ENCODE measurements at places on chromosomes 5 and 9.

DNA sequence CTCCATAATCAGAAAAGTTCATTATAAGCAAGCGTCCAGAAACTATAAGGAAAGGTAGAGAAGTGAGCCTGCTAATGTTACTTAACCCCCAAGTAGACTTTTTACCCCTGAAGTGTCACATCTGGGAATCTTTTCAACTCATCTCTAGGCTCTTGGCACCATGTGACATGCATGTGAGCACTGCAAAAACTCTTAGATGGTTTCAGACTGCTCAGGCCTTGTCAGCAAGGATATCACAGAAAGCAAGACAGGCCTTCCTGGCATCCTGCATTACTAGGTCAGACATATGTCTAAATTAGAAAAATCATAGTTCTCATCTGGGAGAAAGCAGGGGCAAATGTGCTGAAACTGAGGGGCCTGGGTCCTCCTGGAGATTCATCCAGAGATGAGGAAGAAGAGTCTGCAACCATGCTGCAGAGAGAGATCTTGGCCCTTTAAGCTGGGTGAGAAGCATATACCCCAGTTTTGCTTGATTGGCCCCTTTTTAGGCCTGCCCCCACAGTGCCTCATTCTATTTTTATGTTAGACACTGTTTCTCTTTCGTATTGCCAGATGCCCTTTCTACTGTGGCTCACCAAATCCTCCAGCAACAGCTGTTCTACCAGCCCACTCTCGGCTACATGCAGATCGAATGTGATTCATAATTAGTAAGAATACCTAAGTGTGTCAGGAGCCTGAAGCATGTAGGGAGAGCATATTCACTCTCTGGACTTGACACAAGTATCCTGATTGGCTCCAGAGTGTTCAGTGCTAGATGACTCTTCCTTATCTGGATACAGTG is 19.0 kb downstream of the TMEM8B start:
- DNase-seq, result peak; percentile 41

GRCh38 chr5:127051591-127051990 is 21.2 kb upstream of the MARCHF3 start:
- DNase-seq, result no peak

- DNase-seq, result no peak
Observed at GRCh38 chr5:16944816-16945562, 8.9 kb upstream of the MYO10 start.

- DNase-seq, result no peak
Observed at GRCh38 chr5:132254321-132254977, 3.0 kb upstream of the PDLIM4 start.

DNA sequence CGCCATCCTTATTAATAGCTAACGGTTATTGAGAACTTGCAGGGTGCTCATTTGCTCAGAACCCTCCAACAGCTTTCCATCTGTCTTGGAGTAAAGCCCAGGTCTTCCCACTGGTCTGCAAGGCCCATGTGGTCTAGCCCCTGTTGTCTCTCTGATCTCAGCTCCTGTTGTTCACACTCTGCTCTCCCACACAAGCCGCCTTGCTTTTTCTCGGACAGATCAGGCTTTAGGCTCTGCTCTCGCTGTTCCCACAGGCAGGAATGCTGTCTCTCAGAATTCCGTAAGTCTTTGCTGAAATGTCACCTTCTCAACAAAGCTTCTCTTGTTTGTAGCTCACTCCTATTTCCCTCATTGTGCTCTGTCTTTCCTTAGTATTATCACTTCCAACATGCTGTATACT is 34.3 kb downstream of the GPR107 start:
- DNase-seq, result no peak

GRCh38 chr5:178465861-178466288 is 124.3 kb downstream of the COL23A1 start:
- no peak for DNase-seq

- DNase-seq, result no peak
Observed at GRCh38 chr9:126317513-126317912, 9.1 kb upstream of the MVB12B start.

GRCh38 chr9:135376511-135377265 is 102.9 kb upstream of the PPP1R26 start:
- no peak for DNase-seq

DNA sequence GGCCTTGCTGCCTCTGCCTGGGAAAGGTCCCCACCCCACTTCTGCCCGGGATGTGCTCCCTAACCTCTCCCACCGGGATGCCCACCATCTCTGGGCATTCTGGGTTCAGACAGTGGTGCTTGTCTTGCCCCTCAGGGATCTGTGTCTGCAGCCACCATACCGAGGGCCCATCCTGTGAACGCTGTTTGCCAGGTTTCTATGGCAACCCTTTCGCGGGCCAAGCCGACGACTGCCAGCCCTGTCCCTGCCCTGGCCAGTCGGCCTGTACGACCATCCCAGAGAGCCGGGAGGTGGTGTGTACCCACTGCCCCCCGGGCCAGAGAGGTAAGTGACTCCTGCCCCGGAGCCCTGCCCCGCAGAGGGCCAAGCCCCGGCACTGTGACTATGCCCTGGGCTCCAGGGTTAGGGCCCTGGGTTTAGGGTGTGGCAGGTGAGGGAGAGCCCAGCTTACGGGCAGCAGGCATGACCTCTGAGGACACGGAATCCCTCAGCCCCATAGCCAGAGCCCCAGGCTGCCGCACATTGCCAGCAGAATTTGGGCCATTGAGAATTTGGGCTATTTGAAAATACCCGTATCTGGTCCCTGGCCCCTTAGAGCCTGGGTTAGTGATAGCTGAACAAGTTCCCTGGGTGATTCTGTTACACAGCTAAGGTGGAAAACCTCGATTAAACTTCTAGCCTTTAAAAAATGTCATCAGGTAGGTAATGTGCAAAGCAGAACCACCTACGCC is 35.3 kb upstream of the AIF1L start:
- no peak for DNase-seq

DNA sequence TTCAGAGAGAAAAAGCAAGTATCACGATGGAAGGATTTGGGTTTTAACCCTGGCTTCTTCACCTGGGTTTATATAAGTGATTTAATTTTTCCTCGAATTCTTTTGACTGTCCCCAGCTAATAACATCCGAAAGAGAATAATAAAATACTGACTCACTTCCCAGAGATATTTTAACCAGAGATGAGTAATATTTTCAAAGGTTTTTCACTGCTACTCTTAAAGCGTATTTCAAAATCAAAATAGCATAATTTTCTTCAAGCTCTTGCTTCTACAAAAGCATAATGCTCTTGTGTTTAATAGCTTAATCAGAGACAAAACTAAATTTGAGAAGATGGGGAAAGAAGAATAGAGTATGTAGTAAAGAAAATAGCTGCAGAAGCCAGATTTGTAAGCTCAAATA is 215.2 kb upstream of the PTGER4 start:
- DNase-seq, result no peak

GRCh38 chr5:85452322-85453025 is 1067.8 kb upstream of the EDIL3 start:
- no peak for DNase-seq

GRCh38 chr9:76784881-76785280 is 20.6 kb downstream of the PCA3 start:
- no peak for DNase-seq

GRCh38 chr9:78189461-78189860 is 46.4 kb upstream of the CEP78 start:
- DNase-seq, result no peak

GRCh38 chr9:73183917-73184861 is 32.5 kb downstream of the ANXA1 start:
- DNase-seq, result peak; percentile 32

GRCh38 chr5:154944716-154945115 is 3.8 kb downstream of the MRPL22 start:
- DNase-seq, result no peak

- DNase-seq, result no peak
Observed at GRCh38 chr5:73007051-73007450, 51.2 kb downstream of the FCHO2 start.

DNA sequence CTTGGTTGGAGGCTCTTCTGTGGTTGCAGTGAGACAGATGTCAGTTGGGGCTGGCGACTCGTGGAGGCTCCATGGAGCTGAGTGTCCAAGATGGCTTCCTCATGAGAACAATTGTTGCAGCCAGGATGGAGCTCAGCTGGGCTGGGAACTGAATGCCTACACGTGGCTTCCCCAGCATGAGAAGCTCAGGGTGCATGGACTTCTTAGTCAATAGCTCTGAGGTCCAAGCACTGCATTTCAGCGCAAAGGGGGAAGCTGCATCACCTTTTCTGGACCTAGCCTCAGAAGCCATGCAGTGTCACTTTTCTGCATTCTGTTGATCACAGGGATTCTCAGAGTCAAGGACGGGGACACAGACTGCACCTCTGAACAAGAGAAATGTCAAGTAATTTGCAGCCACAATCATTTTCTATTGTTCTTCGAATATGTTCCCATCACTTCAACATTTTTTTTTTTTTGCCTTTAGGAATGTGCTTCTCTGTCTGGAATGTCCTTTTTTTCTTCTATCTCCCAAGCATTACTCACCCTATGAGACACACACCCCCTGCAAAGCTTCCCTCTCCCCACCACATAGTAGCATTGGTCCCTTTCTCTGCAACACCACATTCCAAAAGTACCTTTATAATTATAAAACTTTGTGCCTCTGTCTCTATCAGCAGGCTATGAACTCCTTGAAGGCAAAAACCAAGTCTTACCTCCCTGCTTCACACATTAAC is 57.5 kb upstream of the STK32A start:
- peak; percentile 28 for DNase-seq

GRCh38 chr5:116492016-116492623 is 82.5 kb downstream of the SEMA6A start:
- peak; percentile 94 for DNase-seq

DNA sequence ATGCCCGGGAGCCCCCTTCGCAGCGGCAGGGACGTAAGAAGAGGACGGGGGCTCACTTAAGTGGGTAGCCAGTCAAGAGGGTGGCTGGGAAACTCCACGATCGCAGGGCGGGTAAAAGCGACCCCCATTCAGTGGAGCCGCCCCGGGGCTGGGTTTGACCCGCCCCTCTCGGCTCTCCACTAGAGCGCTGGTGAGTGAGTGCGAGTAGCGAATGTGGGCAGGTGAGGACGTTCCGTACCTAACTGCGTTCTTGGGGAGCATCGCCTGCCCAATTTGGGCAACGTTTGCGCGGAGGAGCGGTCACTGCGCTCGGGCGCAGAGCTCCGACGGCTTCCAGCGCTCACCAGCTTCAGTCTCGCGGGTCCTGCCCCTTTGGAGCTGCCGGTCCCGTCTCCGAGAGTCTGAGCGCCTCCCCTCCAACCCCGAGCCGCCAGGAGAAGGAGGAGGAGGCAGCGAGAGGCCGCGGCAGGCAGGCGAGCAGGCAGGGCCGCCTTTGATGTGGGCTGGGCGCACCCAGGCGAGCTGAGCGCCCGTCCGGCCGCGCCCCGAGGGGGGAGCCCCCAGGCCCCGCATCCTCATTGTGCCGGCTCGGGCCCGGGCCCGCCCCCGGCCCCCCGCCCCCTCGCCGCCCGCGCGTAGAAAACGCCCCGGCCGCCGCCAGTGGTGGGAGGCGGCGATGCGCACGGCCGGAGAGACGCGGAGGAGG is at the start of gene FGF18:
Gene FGF18, plus strand, starts transcription at position 666 of the 706 bp plus-strand sequence. CDS start 553 bp downstream, outside the sequence.
- no peak for DNase-seq

- DNase-seq, result no peak
Observed at GRCh38 chr9:133876144-133876543, 116.0 kb downstream of the VAV2 start.

DNA sequence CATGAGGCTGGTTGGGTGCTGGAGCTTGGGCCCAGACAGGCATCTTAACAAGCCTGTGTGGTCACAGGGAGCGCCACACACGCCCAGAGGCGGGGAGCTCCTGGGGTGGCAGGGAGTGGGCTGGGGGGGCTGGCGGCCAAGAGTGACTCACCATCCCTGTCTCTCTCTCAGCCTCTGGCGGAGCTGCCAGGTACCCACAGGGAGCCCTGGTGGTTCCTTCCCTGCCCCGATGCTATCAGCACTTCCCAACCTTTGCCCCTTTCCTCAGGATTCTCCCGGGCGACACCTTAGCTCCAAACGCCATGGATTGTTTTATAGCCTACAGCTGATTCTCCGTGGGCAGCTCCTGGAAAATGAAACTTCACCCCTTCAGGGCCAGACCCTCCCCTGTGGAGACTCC is 5.5 kb downstream of the SLC9A3 start:
- DNase-seq, result no peak

DNA sequence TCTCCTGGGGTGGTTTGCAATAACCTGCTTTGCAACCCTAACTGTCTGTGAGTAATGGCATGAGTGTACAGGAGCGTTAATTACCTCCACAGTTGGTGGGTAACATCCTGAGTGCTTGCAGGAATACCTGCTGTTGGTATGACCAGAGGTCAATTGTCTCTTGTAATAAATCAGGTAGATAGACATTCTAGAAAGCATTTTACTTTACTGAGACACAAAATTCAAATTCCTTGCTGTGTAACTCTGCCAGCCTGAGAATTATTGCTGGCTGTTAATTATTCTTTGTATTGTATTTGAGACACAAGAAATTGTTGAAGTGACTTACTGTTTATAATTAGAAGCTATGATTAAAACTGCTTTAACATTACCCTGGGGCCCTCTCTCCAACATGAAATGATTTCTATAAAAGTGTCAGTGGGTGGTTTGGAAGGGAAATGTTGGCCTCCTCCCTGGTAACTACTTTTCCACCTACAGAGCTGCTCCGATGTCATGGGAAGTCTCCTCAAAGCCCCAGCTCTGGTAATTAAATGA is 150.8 kb upstream of the ADCY2 start:
- DNase-seq, result no peak

GRCh38 chr5:14900693-14901461 is 29.3 kb upstream of the ANKH start:
- DNase-seq, result peak; percentile 69

DNA sequence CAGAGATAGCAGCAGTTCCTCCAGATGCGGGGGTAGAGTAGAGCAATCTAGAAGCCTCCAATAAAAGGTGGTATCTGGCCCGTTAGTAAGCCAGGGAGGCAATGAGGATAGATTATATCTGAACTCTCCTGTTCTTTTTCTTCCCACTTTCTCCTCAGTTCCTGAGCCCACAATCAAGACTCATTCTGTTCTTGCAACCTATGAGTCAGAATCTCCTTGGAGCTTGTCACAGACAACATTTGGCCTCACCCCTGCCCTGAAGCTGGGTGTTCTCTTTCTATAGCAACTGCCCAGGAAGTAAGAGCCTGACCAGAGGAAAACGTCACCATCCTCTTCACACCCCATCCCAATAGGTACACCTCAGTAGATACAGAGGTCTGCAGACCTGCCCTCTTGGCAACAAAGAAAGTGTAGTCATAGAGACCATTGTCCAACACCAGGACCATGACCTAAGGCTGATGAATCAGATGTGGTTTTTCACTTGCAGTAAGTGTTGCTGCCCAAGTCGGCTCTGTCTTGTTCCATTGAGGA is 76.3 kb upstream of the PCA3 start:
- no peak for DNase-seq

DNA sequence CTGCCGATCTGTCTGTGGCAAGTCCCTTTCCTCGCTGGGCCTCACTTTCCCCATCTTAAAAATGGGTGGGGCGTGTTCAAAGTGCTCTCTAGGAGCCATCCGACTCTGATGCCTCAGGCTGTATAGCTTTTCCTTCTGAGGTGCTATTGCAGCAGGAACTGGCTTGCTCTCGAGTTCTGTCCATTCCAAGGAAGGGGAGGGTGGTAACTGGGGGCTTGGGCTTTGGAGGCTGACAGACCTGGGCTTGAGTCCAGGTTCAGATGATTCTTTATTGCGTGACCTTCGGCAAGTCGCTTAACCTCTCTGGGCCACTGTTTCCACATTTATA is 139.5 kb downstream of the RGS3 start:
- DNase-seq, result no peak

- no peak for DNase-seq
Observed at GRCh38 chr5:175657593-175658271, at the start of gene HRH2. Gene HRH2 (plus strand): TSS chr5:175658071. CDS start chr5:175683234, 25,163 bp downstream.

Data from fibroblast of skin of left quadriceps (primary cell).